Glomerular endothelial cell (primary cell): ENCODE measurements at places on chromosomes 11 and 22.

DNA sequence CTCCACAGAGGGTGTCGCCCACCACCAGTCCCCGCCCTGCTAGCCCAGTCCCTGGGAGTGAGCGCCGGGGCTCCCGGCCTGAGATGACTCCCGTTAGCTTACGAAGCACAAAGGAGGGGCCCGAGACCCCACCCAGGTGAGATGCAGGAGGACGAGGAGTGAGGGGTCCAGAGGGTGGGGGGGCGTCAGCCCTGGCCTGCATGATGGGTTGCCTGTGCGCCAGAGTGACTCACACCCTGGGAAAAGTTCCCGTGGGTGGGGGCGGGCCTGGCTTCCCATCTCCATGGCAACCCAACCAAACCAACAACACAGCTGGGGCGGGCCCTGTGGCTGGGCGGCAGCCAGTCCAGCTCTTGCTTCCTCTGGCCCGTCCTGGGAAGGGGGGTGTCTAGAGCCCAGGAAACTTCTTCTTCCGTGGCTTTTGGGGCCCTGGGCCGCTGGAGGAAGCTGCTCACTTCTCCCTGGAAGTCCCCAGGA lies 4.5 kb downstream of the GAS2L1 start:
- DNase-seq: peak; percentile 68

GRCh38 chr11:117828611-117829368 lies 4.2 kb upstream of the FXYD2 start:
- no peak for DNase-seq

DNA sequence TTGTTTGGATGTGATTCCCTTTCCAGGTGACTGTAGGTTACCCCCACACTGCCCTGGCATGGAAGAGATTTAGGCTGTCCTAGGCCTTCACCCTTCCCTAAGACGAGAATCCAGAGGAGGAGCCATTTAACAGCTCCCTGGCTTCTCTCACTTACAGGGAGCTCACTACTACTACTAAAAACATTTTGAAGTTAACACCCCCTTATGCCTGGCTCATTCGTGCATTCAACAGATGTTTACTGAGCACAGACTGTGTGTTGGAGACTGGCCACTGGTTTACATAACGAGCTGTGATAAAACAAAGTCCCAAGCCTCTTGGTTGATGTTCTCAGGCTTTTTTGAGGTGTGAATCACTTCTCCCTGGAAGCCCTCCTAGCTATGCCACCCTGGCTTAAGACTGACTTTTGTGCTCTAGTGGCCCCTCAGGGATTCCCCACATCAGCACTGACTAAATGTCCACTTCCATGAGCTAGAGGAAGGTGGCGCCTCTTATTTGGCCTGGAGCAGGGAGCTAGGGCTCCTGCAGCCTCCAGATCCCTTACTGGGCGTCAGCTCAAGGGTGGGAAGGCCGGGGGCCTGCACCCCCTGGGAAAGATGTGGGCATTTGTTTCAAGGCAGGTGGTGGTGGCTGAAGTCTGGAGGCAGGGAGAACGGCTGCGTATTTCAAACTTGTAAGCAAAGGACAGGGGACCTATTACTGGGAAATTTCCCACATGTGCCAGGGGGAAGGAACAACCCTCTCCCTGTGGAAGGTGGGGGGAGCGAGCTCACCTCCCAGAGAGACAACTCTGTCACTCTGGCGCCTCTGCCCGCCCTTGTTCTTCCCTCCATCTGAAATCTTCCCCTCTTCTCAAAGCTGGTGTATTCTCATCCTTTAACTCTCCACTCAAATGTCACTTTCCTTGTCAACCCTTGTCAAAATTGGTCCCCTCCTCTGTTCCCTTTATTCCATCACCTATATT lies 19.4 kb upstream of the MALAT1 start:
- DNase-seq: no peak

DNA sequence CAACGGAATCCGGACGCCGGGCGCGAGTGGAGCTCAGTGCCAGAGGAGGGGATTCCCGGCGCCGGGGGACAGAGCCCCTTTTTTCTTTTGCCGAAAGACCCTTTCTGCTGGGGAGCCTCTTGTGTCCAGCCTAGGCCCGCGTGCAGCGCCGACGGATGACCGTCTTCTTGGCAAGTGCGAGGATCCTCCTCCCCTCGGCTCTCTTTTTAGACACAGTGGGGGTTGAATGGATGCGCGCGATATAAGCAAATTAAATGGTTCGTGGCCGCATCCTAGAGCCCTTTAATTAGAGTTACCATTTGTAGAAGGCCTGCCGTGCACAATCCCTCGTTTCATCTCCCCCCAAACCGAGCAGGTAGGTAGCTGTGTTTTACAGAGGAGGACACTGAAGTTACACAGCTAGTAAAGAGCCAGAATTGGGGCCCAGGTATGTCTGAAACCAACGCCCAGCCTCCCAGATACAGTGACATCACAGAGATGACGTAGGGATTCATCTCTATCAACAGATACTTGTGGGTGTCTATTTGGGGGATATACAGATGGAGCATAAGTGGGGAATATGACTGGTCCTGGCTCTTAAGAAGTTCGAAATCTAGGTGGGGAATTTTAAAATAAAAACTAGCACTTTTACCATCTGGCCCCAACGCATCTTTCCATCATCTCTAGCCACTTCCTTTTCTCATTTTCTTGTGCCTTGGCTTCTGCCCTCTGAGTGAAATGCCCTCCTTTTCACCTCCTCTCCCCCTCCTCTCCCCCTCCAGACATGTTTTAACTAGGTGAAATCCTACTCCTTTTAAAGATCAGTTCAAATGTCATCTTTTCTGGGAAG lies 875 bp downstream of the TCP11L1 start:
- no peak for DNase-seq

DNA sequence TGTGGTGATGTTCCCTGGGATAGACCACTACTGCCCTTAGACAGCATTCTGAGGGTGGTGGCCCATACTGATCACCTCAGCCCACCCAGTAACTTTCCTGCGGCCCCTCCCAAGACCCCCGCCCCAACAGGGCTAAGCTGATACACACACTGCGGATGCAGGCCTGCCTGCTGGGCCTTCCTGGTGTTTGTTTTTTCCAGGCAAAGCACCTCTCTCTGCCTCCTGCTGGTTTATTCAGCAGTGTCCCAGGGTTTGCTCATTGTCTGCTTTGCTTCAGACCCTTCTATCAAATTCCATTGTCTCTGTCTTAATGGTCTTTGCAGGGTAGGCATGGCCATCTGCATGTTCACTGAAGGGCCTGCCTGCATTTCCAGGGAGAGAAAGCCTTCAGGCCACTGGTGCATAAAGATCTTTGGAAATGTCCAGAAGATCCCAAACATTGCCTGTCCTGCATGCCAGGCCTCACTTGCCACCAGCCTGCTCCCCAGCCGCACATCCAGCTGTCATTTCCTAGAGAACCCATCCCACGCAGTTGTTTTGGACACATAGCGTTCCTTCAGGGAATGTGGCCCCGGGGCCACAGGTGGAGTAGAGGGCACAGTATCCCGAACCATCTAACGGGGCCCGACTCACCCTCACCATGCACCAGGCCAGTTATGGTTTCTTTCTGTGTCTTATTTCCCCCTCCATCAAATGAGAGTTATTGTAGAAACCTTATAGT lies 50.2 kb downstream of the BCR start:
- DNase-seq: no peak

DNA sequence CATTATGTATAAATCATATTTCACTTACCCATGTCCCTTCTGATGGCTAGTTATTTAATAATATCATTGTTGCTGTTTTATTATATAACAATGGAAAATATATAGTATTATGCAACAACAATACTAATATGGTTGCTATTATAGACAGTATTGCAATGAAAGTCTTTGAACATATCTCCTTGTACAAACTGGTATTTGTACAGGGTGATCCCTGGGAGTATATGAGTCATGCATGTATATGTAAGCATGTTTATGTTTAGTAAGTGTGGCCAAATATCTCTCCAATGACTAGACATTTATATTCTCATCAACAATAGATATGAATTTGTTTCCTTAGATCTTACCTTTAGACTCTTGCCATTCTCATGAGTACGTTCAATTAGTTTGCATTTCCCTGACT lies 55.9 kb downstream of the KCNC1 start:
- DNase-seq: no peak

DNA sequence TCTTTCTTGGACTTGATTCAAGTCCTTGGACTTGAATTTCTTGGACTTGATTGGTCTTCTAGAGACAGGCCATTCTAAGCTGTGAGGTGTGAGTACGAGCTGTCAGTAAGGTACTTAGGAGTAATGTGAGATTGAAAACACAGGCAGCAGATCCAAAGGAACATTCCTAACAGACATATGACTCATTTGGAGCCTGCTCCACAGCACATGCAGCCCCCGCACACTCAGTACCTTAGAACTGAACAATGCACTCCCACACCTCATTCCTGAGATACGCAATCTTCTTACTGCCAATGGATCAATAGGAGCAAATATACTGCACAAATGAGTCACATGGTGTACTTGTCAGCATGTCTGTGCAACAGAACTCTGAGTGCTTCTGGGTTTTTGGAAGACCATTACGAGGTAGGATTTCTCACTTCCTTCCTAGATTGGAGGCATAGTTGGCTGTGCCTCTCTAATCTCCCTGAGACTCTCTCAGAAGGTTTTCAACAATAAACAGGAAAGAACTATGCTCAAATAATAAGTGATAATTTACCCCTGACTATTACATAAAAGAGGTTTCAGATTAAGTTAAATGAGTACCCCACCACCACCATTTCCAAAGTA lies 243.1 kb downstream of the KCNA4 start:
- DNase-seq: no peak

- no peak for DNase-seq
Observed at GRCh38 chr11:72821920-72822799, 7.9 kb downstream of the ATG16L2 start.

DNA sequence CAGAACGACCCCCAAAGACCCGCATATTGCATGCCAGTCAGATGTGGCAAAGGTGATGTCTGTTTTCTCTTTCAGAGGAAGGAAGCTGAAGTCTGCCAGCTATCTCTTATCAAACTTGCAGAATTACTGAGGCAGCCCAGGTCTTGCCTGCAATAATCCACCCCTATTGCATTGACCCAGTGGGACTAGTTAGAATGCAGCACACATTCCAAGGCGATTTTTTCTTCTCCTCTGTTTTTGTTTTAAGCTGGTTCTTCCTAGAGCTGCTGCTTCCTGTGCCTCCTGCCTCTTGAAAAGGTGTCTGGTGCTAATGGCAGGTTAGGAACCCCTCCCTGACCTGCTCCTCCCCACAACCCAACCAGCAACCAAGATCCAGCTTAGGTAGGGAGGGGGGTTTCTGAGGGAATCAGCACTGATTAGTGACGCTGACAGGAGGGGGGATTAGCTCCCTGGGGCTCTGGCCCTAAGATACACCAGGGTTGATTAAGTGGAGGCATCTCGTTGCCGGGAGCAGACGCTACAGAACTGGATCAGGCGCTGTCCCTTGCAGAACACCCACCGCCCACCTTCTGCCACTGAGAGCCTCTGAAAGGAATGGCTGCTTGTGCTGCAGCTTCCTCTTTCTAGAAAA lies 2.8 kb downstream of the NTM start:
- DNase-seq: no peak
